Activated T-cell treated with anti-CD3 and anti-CD28 coated beads, Interleukin-2, amount 50 U/mL, for 48 hours (primary cell): ENCODE measurements at places on chromosomes 11 and 22.

DNA sequence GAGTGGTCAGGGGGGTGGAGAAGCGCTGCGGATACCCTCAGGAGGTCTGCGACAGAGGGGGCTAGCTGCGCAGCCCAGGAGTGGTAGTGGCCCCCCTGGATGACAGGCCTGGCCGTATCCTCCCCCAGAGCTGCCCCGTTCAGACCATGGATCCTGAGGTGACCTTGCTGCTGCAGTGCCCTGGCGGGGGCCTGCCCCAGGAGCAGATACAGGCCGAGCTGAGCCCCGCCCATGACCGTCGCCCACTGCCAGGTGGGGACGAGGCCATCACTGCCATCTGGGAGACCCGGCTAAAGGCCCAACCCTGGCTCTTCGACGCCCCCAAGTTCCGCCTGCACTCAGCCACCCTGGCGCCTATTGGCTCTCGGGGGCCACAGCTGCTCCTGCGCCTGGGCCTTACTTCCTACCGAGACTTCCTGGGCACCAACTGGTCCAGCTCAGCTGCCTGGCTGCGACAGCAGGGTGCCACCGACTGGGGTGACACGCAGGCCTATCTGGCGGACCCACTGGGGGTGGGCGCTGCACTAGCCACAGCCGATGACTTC lies 505 bp downstream of the NUDT22 start:
- DNase-seq, result peak; percentile 80

DNA sequence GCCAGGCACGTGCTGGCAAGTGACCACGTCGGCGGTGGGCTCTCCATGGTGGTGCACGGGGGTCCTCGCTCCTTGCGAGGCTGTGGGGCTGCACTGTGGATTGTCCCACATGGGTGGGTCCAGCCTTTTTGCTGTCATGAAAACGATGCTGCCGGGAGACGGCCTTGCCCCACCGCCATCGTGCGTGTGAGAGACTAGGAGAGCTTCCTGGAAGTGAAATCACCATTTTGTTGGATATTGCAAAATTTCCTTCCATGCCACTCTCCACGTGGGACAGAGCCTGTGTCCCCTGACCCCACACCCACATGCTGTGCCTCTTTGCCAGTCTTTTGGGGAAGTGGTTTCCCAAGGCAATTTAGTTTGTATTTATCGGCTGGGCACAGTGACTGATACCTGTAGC lies 18.2 kb upstream of the GRAMD4 start:
- DNase-seq, result no peak

GRCh38 chr11:33734441-33735270 lies 1.6 kb downstream of the CD59 start:
- no peak for DNase-seq

DNA sequence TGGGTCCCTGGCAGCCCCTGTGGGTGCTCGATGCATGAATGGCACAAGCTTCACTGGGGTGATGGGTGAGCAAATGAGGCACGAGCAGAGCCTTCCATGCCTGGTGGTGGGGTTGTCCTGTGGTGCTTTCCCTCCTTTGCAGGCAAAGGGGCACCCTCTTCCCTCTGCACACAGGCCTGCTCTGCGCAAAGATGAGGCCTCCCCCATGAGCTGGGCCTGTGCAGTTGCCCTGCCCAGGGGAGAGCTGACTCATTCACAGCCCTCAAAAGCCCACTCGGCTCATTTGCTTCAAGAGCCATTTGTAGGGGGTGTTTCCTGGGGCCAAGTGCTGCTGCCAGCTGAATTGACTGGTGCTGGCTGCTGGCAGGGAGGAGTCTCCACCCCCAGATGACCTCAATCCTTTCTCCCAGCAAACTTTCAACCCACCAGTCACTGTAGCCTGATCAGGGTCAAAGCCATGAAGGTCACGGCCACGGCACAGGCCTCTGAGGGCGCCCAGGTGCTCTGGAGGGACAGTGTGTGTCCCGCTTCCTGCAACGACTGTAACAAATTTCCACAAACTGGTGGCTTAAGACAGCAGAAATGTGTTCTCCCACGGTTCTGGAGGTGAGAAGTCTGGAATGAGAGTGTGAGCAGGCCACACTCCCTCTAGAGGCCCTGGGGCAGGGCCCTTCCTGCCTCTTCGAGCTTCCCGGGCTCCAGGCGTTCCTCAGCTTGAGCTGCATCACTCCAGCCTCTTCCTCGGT lies 48.8 kb upstream of the ANO1 start:
- no peak for DNase-seq

DNA sequence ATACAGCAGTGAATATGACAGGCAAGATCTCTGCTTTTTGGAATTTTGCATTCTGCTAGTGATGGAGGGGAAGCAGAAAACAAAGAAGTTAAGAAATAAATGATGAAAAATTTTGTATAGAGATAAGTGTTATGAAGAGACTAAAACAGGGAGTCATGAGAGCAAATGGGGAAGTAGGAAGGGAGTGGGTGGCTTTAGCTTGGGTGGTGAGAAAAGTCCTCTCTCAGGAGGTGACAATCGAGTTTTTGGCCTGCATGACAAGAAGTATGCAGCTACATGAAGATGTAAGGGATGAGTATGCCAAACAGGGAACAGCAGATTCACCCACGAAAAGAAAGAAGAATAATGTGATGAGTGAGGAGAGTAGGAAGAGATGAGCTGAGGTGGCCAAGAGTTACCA lies 80.7 kb upstream of the MPPED2 start:
- no peak for DNase-seq

GRCh38 chr11:17528181-17528691 lies 16.0 kb downstream of the USH1C start:
- DNase-seq, result peak; percentile 74

DNA sequence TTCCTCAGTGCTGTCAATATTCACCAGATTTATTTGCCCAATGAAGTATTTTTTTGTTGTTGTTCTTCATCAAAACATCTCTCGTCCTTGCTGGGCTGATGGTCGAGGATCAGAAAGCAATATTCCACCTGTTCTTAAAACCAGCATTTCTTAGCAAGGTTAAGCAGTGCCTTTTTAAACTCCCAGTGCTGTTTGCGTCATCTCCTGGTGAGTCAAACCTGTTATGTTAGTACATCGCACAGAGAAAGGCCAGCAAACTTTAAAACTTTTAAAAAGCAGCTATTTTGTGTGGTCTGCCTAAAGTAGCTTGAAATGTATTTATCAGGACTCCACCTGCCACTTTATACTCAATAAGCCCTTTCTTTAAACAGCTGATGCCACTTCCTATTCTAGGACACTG lies 802.0 kb downstream of the KCNA4 start:
- DNase-seq, result no peak

GRCh38 chr11:32817852-32818183 lies 11.9 kb upstream of the PRRG4 start:
- no peak for DNase-seq

GRCh38 chr11:100681064-100681502 lies 6.0 kb upstream of the ARHGAP42 start:
- DNase-seq, result no peak

DNA sequence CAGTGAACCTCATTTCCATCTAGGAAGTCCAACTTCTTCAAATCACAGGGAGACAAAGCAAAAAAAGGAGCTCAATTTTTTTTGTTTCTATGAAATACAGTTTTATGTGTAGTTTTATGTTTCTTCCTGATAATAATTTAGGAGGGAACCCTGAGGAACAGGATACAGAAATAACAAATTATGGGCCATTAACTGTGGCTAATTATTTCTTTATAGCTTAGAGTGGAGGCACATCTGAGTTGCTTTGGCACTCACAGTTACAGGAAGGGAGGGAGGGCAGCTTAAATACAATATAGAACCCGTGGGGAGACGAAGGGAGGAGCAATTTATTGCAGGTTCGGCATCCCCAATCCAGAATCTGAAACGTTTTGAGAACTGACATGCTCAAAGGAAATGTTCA lies 37.1 kb upstream of the HORMAD2 start:
- no peak for DNase-seq

DNA sequence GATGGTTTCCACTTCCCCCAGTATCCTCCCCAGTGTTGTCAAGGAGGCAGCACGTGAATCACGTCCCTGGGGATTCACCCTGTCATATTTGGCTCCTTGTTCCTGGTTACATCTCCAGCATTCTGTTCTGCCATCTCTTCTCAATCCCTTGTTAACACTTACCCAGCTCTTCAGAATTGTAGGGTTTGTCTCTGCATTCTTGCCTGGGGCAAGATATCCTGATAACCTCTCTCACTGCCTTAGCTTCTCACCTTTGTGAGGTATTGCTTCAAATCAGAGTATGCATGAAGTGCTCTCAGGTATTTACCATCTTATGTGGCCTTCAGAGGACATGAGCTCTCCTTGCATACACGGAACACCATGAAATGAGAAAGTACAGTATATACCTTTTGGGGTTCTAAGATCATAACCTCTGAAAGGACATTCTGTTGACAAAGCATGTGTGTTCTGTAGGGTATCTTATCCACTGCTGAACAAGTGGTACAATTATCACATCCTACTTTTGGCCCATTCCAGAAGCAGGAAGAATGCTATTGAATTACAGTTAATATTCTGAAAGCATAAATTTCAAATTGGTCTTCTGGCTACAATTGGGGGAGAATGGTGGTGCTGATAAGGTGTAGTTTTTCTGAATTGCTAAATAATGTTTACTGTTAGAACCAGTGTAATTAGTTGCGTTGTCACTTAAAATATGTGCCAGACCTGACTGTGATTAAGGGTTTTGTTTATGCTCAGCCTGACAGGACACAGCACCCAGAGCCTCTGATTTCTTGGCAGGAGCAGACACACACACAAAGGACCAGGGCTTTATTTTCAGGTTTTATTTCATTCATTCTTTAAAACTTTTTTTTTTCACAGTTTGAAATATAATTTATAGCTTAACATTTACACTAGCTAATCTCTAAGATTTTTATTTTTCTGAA lies 32.7 kb downstream of the VSTM5 start:
- no peak for DNase-seq
